ENCODE measurements at places on chromosomes 16 and 17.

DNA sequence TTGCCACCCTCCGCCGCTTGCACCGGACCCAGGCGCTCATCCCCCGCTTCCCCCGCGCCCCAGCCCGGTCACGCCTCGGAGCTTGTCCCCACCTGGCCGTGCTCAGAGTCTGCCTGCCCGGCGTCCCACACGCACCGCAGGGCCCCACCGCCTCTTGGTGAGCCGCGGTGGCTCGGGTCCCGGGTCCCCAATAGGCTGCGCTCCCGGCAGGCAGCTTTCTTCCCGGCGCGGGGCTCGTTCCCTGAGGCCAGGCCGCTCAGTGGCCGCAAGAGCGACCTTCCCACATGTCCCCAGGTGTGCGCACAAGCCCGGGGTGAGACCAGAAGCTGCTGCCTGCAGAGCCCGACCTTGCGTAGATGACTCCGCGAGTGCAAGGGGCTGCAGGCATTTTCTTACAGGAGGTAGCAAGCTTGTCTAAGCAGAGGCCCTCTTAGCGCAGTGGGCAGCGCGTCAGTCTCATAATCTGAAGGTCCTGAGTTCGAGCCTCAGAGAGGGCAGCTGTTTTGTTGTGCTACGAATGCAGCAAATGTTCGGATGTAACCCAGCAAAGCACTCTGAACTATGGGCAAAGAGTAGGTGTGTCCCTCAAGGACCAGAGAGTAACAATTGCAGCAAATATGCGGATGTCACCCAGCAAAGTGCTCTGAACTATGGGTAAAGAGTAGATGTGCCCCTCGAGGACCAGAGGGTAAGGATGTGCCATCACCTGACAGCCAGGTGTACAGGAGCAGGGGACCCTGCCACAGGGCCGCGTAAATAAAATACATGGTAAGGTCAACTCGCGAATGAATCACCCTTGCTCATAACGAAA lies 15.6 kb downstream of the TLE7 start:
- no peak for DNase-seq

DNA sequence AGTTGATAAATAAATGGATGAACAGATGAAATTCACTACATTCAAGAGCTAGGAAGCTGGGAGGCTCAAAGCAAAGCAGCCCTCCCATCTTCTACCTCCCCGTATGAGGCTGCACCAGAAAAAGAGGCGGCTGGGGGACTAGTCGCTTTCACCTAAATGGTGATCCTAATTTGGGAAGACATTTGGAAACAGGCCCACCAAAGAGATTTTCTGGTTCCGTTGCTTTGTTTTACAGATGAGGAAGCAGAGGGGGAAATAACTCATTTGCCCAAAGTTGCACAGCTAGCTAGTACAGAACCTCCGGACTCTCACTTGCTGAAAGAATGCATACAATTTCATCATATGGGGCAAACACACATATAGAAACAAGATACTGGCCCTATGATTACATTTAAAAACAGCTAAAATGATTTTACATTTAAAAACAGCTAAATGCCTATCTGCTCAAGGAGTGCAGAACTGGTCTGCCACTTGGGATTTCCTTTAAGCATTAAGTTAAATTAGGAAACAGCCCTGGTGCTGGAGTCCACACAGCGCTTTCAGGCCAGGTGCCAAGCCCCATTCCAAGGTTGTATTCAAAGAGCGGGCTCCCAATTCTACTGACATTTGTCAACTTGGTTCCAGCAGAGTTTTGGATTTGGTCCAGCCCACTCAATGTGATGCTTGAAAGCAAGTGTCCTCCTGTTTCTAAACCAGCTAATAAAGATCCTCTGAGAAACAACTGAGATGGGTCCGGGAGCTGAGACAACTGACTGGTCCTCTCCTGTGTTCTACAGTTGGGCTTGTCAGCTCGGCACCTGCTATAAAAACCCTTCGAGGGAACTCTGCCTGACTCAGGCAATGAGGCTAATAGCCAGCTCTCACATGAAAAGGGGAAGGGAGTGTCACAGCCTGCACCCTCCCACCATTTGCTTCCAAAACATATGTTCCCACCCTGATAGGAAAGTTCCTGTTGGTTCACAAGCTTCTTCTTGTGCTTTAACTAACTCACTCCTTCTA lies 11.7 kb downstream of the ERN1 start:
- DNase-seq, result no peak

DNA sequence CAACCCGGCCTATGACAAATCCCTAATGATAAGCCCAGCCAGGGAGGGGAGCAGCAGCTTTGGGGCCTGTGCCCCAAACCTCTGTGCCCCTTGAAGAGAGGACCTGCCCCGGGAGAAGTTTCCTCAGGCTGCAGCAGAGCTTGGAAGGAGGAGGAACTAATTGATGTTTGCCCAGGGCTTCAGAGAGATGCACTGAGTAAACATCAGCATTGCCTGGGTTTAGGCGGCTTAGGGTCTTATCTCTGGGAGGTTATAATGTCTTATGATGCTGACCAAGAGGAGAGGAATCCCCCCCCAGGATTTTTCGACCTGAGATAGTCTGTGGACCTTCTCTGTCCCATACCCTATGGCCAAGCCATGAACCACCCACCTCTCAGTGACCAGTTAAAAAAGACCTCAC lies 148.7 kb upstream of the SDK2 start:
- no peak for DNase-seq

DNA sequence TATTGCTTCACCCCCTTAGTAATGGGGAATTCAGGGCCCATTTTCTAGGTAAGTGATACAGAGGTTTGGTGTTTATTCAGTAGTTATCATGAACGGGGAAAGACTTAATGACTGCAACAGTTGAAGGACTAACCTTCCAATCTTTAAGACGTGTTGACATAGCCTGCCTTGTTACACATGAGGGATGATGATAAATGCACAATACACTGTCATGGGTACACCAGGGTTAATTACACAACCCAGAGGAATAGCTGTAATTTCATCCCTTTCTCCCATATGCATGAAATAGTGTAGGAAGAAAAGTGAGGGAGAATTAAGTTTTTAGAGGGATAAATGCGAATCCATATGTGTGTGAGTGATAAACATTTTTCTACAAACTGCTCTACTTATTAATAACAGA lies 10.7 kb downstream of the MYH4 start:
- DNase-seq, result no peak

GRCh38 chr17:58335779-58336455 lies 7.3 kb upstream of the TSPOAP1 start:
- DNase-seq, result peak; percentile 65
